HT1080 (cell line): ENCODE measurements at places on chromosomes 16 and 17.

GRCh38 chr16:10950393-10950792 lies 6.0 kb downstream of the CLEC16A start:
- DNase-seq, result no peak

DNA sequence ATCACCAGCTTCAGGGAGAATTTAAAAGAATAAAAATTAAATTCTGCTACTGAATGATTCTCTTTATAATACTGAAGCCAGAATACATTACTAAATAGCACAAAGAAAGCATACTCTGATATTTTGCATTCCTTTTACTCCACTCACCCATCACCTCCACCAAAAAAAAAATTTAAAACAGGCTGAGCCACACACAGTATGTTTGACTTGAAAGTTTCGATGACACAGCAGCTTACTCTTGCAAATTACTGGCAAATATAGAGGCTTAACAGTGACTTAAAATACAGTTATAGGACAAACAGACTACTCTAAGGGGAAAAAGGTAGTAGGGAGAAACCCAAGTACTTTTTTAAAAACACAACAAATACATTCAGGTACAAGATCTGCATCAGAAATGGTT lies 39.2 kb downstream of the GPATCH8 start:
- no peak for DNase-seq

- no peak for DNase-seq
Measured at GRCh38 chr17:77505181-77505639, 364.4 kb downstream of the SEC14L1 start.

DNA sequence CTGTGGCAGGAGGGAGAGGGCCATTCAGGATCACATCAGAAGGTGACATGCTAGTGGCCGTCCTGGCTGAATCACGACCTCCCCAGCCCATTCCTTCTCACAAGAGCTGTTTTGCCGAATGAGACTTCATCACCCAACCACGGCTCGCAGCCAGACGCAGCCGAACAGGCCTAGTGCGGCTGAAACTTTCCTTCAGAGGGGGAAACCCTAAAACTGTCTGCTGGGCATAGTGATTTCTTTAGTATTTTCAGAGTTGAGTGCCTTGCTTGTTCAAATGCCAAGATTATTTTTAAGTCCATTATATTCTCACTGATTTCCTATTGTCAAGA lies 343.7 kb downstream of the CPPED1 start:
- DNase-seq, result no peak

DNA sequence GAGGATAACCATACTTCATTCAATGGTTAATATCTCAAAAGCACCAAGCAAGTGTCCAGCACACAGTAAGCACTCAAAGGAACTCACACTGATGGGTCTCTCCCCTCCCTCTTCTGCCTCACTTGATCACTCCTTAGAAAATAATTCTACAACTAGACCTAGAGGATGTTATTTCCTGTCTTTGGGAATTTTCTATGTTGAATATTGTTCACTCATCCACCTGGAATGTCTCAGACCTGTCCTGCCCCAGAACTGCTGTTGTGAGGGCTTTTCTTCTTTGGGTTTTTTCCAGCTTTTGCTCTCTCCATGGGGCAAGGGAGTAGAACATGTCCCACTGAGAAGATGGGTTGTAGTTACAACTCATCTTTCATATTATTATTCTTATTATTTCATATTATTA lies 25.3 kb downstream of the NXPH3 start:
- DNase-seq, result peak; percentile 34

GRCh38 chr17:57276621-57277020 lies 20.3 kb downstream of the MSI2 start:
- DNase-seq, result no peak

- DNase-seq, result no peak
Measured at GRCh38 chr16:23987443-23987842, 151.7 kb downstream of the PRKCB start.

DNA sequence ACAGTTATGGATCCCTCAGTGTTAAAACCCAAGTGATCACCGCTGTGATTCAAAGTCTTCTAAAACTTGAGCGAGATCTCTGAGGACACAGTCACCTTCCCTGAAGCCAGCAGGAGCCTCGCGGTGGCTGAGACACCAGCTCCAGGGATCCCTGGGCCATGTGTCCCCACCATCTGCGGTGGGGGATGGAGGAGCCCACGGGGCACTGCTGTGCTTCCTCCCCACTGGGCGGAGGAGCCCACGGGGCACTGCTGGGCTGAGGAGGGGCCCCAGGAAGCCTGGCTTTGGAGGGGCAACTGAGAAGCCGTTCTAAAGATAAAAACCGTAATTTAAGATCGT lies 65.7 kb upstream of the METRNL start:
- DNase-seq, result no peak

GRCh38 chr17:63435681-63436522 lies 10.2 kb downstream of the CYB561 start:
- DNase-seq, result no peak

- DNase-seq, result no peak
Measured at GRCh38 chr17:14448818-14449217, 147.9 kb downstream of the HS3ST3B1 start.

DNA sequence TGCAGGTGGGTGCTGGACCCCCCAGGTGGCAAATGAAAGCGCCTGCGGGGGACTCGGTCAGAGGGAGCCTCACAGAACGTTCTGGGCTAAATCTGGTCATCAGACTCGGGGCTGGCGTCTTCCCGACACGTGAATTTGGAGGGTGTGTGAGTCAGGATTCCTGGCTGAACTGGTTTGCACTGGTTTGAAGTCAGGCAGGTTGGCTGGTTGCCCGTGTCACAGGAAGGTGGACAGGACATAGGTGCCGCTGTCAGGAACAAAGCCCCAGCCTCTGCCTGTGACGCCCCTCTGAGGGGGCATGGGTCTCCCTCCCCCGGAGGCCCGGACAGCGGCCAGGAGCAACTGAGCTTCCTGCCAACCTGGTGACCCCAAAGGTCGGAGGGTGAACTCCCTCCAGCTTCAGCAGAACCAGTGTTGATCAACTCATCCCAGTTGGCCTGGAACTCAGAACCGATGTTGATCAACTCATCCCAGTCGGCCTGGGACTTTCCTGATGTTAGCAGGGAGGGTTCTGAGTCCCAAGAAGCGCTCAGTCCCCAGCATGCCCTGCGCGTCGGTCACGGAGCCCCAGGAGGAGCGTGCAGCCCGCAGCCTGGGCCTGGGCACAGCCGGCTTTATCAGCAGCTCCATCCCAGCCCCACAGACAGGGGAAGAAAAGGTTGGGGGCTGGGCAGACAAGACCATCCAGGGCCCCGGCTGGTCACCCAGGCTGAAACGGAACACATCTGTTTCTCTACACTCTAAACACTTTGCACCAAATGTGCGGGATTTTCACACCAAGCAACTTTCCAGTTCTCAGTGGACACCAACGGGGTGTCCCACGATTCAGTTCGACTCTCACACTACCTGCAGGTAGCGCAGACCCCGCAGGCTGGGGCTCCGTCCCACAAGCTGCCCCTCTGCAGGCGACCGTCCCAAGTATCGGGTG lies 14.4 kb upstream of the METRNL start:
- peak; percentile 34 for DNase-seq

DNA sequence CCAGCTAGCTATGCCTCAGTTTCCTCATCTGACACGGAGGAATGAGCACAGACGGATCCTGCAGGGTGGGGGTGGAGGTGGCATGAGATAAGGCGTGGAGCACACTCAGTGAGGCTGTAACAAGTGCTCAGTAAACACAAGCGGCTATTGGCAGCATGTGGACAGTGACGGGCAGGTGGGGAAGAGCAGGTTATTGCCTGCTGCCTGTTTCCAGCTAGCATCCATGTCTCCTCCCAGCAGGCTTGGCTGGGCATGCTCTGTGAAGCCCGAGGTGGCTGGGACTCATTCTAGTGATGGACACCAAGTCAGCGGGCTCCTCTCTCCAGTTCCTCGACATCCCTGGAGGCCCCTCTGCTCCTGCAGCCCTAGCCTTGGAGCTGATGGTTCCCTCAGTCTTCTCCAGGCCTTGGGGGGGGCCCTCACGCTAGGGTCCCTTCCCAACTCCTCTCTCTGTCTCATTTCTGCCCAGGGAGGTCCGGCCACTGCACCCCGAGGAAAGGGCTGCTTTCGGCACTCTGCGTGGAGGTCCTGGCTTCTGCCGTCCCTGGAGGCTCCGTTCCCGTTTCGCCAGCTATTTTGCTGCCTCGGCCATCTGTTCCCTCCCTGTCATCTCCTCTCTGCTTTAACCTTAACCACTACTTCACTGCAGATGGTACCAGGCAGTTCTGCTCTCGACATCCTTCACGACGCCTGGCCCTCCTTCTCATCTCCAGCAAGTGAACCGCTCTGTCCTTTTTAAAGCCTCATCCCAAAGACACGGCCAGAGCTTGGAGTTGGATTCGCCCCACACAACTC lies 6.2 kb downstream of the RTN4RL1 start:
- DNase-seq, result no peak

DNA sequence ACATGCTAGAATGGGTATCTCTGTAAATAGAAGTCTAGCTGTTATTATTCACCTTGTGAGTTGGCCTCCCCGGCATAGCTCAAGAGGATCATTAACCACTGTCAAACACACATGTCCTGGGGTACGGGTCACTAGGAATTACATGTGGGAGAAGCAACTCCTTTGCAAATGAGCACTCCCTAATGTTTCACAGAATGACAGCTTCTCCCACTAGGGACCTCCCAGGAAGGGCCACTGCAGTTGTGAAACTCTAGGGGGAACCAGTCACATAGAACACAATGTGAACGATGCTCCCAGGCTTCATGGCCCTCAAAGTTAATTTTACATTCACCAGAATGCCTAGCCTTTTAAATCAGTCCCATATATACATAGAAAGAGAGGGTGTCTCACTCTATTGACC lies 12.4 kb upstream of the ZNF19 start:
- no peak for DNase-seq

DNA sequence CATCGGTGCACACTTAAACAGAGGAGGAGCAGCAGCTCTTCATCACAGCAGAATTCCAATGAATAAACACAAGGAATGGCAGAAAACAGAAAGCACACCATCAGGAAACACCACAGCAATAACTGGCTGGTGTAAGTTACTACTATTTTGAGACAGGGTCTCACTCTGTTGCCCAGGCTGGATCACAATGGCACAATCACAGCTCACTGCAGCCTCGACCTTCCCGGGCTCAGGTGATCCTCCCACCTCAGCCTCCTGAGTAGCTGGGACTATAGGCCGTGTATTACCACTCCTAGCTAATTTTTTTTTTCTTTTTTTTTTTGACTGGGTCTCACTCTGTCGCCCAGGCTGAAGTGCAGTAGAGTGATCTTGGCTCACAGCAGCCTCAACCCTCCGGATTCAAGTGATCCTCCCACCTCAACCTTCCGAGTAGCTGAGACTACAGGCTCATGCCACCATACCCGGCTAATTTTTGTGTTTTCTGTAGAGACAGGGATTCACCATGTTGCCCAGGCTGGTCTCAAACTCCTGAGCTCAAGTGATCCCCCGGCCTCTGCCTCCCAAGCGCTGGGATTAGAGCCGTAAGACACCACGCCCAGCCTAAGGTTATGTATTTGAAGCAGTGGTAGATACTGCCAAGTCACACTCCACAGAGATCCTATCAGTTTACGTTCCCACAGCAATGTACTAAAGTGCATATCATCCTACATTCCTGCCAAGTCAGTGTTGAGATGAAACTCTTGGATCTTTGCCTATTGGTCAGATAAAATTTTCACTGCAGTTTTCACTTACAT lies 20.7 kb downstream of the TRAP1 start:
- no peak for DNase-seq

GRCh38 chr17:44636562-44636961 lies 19.7 kb upstream of the MEIOC start:
- DNase-seq, result peak; percentile 42

GRCh38 chr17:32936186-32936893 lies 8.4 kb downstream of the TMEM98 start:
- no peak for DNase-seq

DNA sequence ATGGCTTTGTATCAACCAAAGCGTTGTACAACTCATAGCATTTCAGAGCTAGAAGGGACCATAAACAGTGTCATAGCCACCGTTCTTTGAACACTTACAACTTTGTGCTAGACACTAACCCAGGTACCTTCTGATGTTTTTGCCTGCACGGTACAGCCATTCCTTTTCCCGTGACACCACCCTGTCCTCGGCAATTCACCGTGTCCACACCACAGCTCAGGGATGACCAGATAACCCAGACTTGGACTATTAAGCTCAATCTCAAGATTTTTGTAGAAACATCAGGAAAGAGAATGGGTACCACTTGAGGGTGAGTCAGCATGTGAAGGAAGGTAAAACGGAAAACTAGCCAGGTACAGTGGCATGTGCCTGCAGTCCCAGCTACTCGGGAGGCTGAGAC lies 9.8 kb upstream of the CBFB start:
- DNase-seq, result no peak

GRCh38 chr17:40015005-40015997 lies at the start of gene CSF3:
CSF3 (plus strand) TSS chr17:40015440; CDS start chr17:40015475, 35 bp downstream.
- DNase-seq, result no peak

- DNase-seq, result no peak
Measured at GRCh38 chr17:73639932-73640331, 4.3 kb downstream of the SDK2 start.

- peak; percentile 88 for DNase-seq
Measured at GRCh38 chr16:66359012-66359411, 7.5 kb upstream of the CDH5 start.

GRCh38 chr16:56616608-56617211 lies 8.3 kb downstream of the MT2A start:
- DNase-seq, result no peak

- no peak for DNase-seq
Measured at GRCh38 chr17:31838636-31839225, 20.3 kb downstream of the COPRS start.

DNA sequence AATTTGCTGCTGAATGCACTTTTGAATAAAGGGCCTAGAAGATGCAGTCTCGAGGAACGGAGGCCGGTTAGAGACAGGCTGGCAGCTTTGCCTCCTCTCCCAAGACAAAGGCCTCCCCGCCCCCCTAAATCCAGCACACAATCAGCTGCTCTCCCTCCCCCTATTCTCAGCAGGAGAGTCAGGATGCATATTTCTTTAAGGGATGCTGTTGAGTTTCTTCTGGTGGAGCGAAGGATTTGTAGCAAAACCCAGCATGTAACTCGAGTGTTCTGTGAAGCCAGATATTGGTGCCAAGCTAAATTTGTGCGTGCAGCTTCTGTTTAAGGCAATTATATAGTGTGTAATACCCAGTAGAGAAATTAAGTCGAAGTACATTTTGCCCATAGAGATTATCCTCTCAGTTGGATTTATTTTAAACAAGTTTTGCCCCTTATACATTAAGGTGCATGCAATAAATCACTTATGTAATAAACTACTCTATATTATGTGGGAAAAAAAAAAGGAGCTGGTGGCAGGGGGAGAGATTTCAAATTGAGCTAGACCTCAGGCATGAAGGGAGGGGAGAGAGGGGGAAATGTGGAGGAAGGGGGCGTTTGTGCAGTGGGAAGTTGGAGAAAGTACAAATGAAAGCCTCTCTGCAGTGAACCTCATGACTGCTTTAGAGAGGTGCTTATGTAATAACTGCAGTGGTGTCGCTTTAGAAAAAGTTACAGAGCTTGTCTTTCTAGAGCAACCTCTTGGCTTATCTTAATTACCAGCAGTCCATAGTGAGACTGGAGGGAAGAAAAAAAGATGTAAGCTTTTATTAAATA lies 599.2 kb downstream of the MAF start:
- no peak for DNase-seq

DNA sequence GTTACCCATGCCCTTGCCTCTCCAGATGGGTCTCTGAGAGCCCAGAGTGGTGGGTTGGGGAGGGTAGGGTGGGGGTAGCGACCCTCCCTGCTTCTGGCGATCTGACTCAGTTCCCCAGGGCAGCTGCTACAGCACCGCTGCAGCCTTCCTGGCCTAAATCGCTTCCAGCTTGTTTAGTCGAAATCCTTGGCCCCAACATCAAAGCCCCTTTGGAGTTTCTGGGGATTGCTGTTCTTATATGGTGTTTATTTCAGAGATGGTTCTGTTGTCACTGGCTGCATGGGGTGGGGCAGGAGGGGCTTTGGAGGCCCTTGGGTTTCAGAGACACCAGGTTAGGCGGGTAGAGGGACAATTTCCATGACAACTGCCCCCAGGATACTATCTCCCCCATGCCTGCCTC lies 35.9 kb downstream of the FZD2 start:
- DNase-seq, result no peak
